AG09319 (cell line): ENCODE measurements at places on chromosomes 11 and 22.

DNA sequence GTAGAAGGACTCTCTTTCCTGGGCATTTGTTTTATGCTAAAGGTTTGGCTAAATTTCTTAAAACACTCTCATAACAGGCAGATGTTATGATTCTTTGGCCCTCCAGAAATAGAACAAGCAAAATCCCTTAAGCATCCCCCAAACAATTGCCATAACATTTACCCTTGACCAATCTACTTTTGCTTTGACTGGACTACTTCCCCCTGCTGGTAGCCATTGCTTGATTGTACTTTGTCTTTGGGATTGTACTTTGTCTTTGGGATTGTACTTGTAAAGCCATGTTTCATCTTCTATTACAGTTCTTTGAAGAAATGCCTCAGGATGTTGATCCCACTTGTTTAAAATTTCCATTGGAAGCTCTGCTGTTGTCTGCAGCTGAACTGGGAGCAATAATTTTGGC lies 53.3 kb upstream of the GLYAT start:
- DNase-seq: no peak

DNA sequence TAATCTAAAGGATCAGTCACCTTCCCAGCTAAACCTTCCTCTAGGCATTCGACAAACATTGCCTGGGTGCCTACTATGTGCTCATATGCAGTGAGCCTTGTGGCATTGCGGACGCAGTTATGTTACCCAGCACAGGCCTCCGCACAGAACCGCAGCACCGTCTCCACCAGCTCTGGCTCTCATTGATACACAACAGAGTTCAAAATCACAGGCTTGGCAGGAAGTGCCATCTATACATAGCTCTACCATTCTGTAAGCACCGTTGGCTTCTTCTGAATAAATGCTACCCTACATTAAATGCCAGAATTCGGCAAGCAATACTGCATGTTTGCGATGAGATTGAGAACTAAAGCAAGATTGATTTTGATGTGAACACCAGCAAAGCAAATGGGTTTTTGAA lies 31.0 kb downstream of the DSCAML1 start:
- DNase-seq: no peak

DNA sequence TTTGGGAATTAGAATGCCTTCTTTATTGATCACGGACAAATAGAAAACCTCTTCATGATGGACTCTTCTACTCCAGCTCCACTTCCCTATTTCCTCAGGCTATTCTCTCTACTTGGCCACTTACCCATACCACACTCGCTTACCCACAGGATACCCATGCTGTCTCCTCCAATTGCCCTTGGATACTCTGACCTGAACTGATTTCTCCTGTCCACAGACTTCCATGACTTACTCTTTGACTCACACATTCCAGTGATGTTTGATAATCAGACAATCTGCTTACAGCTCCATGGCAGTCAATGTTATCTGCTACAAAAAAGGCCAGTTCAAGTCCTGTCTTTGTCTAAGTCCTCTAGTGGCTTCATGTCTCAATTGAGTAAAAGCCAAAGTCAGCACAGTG lies 292.0 kb upstream of the CTSC start:
- no peak for DNase-seq

DNA sequence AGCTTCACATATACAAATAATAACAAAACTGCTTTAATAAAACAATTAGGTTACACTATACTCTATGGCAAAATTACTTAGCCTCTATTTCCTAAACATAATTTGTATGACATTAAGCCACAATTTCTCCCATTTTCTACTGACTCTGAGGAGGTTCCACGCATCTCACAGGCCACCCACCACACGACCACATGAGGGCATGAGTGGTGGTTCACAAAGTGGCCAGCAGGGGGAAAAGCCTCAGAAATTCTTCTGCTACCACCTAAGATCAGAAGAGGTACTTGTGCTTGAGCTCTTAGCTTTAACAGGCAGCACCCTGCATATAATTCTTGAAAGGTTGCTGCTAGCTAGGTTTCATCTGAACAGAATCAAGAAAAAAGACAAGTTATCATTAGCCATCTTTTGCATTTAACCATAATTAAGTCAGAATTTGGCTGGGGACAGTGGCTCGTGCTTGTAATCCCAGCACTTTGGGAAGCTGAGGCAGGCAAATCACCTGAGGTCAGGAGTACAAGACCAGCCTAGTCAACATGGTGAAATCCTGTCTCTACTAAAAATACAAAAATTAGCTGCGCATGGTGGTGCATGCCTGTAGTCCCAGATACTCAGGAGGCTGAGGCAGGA lies 7.7 kb downstream of the LPXN start:
- DNase-seq: no peak

GRCh38 chr22:49453771-49454170 lies 373.9 kb downstream of the BRD1 start:
- no peak for DNase-seq

DNA sequence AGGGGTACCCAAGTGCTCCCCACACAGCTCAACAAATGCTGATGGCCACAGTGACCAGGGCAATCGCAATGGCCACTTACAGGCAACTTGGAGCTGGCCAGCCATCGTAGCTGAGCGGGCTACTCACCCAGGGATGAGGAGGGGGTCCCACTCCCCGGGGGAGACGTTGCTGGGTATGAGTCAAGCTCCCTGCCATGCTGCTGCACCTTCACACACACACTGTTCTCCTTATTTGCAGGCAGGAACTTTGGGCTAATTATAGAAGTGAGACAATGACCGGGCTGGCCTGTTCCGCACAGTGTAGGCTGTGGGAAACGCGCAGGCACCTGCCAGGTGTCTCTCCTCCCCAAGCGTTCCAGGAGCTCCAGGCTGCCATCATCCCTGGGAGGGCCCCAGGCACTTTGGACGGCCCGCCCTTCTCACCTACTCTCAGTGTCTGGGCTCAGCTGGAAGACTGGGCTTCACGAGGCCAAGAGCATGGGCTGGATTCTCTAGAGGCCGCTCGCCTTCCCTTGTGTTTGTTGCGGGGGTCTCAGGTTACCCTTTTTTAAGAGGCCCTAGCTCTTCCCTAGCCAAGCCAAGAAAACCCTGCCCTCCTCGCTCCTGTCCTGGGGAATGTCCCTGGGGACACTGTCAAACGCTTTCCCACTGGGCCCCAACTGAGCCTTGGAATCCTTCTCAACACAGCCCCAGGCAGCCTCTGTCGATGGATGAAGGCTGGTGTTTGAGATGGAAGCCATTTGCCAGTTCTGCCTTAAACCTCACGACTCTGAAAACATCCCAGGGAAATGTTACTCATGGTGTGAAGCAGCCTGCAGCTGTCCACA lies 73.0 kb downstream of the RTL6 start:
- DNase-seq: no peak

- no peak for DNase-seq
Measured at GRCh38 chr11:79265756-79266322, 175.0 kb downstream of the TENM4 start.
